GM12864 (cell line): ENCODE measurements at places on chromosomes 12 and 14.

DNA sequence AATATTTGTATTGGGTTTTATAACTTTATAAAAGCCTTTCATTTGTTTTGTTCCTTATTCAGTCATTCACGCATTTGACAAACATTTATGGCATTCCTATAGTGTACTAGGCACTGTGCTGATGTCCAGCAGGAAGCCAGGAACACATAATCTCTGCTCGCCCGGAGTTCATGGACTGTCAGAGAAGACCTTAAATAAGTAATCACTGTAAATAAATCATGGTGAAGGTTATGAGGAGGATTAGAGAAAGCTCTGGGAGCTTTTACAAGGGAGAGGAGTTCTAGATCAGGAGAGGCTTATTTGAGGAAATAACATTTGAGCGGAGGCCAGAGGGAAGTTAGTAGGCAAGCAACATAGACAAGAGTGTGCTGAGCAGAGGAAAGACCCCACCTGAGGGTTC is 1.4 kb upstream of the RDH11 start:
- DNase-seq, result no peak

DNA sequence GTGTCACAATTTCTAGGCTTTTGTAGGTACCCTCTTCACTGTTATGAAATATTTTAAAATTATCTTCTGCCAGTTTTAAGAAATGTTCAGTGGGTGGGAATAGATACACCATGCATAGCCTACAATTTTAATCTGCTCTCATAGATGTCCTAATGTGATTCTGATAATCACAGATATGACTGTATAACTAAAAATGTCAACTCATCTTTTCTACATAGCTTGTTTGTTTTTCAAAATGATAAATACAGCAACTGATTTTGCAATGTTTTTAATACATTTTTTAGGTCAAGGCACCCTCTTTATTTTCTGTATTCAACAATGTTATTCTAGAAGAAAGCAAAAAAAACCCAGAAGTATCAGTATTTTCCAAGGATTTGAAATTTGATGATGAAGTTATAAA is 61.6 kb downstream of the LRRC9 start:
- DNase-seq, result no peak

DNA sequence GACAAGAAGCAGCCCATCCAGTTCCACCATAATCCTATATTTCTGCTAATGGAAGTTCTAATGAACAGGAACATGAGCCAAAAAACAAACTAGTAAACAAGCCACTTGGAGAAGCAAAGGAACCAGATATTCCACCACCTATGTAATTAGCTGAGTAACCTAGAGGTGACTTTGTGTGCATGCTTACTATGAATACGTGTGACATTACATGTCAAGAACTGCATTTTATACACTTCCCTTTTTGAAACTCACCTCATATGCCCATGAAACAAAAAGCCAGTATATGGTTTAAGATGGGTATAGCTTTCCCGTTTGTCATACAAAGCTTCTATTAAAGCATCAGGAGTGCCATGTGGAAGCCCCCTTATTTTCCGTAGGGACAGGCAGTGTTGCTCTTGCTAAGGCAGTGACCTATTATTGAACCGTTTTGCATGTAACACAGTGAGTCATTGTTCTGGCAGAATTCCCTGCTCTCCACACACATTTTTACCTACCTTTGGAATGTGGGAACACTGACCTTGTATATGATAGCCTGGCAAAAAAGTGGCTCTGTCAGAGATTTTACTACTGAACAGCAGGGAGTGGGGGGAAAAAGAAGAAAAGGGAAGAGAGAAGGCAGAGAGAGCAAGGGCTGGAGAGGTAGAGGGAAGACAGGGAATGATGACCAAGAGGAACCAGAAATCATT is 34.8 kb upstream of the FRMD6 start:
- DNase-seq, result no peak

DNA sequence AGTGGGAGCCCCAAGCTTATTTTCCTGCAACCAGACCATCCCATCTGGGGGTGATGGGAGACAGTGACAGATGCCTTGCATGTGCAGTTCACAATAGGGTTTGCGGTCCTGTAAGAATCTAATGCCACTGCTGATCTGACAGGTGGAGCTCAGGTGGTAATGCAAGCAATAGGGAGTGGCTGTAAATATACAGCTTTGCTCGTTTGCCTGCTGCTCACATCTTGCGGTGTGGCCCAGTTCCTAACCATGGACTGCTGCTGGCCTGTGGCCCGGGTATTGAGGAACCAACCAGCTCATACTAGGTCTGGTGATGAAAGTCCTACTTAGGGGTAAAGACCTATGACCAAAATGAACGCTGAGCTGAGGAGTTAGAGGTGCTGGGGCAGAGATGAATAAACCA is 36.1 kb upstream of the CCDC88C start:
- no peak for DNase-seq

- no peak for DNase-seq
Measured at GRCh38 chr14:106872611-106873446, 1346.4 kb downstream of the TMEM121 start.

DNA sequence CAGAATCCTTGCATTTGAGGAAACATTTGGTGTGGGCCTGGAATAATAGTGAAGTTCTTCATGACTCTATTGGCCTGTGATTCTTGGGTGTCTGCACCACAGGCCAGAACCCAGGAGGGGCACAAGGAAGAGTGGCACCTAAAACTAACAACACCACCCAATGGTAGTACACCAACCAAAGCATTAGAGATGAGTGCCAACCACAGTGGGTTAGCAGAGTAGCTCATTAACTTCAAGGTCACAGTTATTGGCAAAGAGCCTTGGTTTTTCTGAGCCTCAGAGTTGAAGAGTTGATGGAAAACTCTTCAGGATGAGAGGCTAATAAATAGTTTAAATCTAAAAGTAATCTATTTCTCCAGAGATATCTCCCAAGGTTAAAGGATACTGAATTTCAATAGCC is 57.0 kb downstream of the HELB start:
- DNase-seq, result no peak

DNA sequence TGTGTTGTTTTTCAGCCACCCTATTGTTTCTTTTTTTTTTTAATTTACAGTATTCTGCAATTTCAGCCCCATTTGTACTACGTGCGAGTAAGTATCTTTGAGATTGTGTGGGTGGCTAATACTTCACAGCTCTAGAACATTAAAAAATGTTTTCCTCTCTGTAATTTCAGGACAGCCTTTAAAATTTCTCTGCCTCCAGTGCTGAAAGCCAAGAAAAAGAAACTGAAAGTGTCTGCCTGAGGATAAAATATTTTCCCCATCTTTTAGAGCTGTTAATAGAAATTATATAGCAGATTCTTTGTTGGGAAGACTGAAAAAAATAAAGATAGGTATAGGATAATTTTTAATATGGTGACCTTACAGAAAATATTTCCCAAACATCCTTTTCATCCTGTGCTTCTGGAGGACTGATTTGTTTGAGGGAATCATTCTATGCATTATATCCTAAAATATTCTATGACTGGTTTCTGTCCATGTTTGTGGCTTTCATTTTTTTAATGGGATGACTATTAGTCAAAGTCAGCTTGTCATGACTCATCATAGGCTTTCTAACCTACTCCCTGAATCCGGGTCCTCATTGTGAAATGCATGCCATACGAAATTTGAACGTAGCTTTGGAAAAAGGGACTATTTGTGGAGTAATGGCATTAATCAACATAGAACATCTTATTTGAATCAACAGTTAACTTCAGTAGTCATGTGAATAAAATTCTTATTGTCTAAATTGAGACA is 10.8 kb upstream of the TCTN2 start:
- no peak for DNase-seq
